ENCODE measurements at places on chromosomes 2 and 18.

DNA sequence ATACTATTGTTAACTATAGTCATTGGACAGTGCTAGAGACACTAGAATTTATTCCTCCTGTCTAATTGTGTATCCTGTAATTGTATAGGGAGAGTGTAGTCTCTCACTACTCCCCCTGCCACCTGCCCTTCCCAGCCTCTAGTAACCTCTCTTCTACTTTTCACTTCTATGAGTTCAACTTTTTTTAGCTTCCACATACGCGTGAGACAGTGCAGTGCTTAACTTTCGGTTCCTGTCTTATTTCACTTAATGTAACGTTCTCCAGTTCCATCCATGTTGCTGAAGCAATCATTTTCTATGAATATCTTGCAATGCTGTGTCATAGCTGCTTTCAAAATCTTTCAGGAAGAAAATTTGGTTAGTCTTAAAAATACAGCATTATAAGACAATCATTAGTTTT, 22.8 kb upstream of the RUFY4 start:
- no peak for DNase-seq

GRCh38 chr18:27769152-27769551, 407.8 kb downstream of the CDH2 start:
- DNase-seq = no peak

- no peak for DNase-seq
Measured at GRCh38 chr2:201402651-201403562, 45.8 kb upstream of the FLACC1 start.

DNA sequence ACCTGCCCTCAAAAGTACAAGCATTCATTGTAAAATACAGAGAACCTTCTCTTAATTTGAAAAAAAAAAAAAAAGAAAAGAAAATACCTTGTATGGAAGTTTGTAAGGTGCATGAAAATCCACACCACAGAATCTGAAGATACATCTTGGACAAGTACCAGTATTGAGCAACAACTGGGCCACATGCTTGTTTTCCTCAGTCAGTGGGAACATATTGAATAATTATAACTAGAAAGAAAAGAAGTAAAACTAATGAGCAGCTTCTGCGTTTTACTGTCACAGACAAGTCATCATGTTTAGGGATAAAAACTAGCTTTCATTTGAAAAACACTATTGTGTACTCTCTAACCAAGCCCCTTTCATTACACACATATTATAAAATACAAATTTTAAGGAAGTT, 5.8 kb upstream of the PEX13 start:
- no peak for DNase-seq

Measured in T follicular helper cell (primary cell).